ENCODE measurements at places on chromosomes 12 and 14. TPM values are rescaled to one million over a fixed set of nuclear protein-coding genes. Genes with fewer than 3 reads are reported as not detected.

GRCh38 chr14:30225176-30225575, 297.5 kb upstream of the PRKD1 start:
- no peak for DNase-seq

- no peak for DNase-seq
These were observed 52.3 kb downstream of the KCNK10 start for GRCh38 chr14:88270776-88271175.

DNAH10 gene
- 0.97 TPM for total RNA-seq

DNA sequence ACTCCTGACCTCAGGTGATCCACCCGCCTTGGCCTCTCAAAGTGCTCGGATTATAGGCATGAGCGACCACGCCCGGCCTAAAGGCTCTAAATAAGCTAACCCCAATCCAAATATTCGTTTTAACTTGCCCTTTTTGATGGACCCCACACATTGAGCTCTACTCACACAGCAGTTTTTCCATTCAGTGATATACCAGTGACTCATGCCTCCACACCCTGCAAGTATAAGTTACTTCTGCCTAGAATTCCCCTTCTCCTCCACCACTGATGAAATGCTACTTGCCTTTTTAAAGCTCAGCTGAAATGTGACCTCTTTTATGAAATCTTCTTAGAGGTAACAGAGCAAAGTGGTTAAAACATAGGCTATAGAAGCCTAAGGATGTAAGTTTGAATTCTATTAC, 68.8 kb downstream of the EXOC5 start:
- DNase-seq = no peak

GRCh38 chr12:13702381-13702780, 279.0 kb downstream of the GRIN2B start:
- no peak for DNase-seq

GRCh38 chr12:48197549-48197970, 5.5 kb downstream of the OR10AD1 start:
- DNase-seq = no peak

DNA sequence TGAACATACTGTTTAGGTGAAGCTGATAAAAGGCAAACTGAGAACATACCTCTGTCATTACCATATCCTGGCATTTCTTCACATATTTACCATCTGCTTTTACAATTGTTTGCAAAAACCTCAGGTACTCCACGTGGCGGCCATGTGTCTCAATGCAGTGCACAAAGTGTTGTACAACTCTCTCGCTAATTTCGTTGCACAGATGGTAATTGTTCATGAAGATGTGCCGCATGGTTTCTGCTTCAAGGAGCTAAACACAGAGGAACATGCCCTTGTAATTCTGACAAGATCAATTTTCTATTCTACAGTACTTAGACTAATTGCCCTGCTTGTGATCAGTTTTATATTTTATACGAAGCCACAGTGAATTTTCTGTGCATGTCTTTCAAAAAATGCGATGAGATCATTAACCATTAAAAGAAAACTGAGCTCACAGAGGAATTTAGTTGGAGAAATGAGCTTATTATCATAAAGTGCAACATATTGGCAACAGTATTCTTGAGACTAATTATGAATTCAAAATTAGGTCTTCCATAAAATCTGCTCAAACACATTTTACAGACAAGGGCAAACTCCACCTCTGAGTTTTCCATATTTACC, 233.8 kb downstream of the ITPR2 start:
- no peak for DNase-seq

DNA sequence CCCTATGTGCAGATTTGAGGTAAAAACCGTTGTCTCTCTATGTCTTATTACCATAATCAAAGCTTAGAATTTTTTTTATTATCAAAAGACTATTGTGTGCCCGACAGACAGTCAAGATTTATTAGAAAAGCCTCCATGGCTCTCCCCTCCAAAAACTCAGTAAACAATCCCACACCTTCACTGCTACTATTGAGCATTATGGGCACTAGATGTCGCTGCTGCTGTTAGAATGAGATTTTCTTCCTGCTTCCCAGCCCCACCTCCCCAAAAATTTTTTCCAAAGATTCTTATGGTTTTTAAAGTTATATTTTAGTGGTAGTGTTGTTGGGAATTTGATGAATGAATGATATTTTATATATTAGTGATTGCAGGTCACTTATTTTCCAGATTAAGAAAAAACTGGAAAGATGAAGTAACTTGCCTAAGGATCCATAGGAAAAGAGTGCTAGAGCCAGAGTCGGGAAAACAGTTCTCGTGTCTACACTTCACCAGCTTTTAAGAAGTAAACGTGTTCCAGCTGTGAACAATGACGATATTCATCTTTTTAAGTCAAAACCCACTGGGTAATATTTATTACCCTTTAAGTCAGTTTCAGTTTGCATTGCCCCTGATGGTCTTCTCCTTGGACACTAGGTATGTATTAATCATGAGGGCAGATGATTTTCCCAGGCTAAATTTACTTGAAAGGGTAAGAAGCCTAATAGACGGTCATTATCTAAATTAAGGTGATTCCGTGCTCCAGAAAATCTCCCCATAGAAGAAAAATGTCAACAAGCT, 12.2 kb upstream of the FOXG1 start:
- no peak for DNase-seq

Measured in ovary (tissue), 10 donors.